Activated CD8-positive, alpha-beta memory T cell treated with anti-CD3 and anti-CD28 coated beads for 1 hour (primary cell): ENCODE measurements at places on chromosomes 5 and 9.

- DNase-seq, result no peak
Measured at GRCh38 chr5:53971131-53971530, 339.2 kb downstream of the ARL15 start.

DNA sequence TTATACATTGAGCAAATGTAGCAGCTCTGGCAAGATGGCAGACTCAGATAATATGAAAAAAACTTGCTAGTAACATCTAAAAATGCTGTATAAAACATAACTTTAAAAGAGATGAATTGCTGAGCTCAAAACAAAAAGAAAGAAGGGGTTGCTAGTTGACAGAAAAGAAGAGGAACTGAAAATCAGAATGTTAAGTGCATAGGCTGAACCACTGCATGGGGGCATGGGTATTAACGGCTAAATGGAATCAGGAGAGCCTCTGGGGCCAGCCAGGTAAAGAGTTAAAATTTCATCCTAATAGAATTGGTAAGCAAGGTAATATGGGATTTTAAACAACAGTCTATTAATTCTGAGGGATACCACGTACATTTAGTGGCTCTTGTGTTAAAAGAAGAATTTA lies 146.8 kb downstream of the SMC2 start:
- DNase-seq, result no peak

GRCh38 chr5:44885903-44886302 lies 77.2 kb downstream of the MRPS30 start:
- DNase-seq, result no peak

DNA sequence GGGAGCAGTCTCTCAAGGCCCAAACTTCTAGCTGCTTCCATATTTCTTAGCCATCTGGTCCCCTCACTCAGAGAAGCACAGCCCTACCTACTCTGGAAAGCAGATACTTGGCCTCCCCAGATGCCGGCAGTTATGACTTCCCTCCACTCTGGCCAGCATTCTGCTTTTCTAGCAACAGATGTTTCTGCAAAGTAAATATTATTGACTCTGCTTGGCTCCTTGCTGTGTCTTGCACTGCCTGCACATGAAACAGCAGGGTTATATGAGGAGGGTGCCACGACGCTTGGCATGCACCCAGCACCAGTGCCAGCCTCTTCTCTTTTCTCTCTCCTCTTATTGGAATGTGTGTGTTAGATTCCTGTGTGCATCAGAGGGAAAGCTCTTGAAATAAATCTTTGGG lies 99.7 kb downstream of the ARHGAP26 start:
- no peak for DNase-seq

DNA sequence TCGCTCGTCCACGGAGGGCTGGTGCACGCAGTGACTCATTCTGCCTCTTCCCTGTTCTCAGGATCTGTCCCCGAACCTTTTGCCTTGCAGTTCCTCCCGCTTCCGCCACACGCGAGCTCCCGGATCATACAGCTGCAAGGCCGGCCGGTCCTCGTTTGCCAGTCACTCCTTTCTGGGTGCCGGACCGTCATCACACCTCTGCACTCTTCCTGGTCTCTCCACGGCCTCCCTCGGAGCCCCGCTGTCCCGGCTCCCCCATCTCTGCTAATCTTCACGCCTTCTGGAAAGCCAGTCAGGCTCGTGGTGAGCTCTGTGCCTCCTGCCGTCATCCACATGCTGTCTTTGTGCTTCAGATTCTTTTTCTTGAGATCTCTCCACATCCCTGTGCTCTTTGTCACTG lies 91.8 kb downstream of the STX17 start:
- no peak for DNase-seq

GRCh38 chr5:170313344-170313743 lies 15.8 kb upstream of the LCP2 start:
- DNase-seq, result no peak

DNA sequence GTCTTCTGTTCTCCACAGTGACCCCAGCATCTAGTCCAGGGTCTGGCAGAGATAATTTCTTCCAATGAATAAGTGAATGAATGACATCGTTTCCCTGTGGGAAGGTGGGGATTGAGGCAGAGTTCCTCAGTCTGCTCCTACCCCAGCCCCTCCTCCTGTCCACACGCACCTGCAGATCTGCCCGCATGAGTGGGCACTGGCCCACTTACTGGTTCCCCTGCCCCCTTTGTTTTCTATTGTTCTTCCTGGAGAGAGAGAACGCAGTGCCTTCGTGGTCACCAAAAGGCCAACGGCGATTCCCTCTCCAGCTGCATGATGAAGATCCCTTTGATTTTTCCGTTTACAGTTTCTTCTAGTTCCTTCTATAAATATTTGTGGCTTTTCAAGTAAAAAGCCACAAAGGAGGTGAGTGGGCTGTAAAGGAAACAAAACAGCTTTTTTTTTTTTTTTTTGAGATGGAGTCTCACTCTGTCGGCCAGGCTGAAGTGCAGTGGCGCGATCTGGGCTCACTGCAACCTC lies 5.8 kb upstream of the FPGS start:
- no peak for DNase-seq

GRCh38 chr9:133165452-133165730 lies 1.7 kb upstream of the GBGT1 start:
- DNase-seq, result no peak

DNA sequence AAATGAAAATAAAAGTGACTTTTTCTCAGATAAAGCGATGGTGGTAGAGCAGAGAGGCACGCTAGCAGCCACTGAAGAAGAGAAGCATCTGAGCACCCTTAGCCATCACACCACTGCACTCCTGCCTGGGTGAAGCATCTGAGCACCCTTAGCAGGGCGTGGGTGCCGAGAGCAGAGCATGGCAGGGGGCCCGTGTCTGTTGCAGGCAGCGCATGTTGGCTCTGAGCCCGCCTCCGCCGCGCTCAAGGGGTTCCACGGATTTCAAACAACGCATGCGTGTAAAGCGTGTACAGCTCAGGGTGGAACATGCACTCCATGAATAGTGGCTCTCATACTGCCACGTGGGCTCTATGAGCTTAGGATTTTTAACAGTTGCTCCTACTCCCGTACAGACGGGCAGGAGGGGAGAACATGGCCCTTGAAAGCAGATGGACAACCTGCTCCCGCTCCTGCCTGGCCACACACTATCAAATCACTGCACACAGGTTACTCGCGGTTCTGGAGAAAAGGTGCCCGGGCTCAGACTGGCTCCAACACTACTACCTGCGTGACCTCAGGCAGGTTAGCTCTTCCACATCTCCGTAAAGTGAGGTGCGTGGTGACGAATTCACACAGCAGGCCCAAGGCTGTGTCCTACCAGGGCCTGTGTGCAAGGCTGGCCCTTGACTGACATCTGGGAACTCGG lies 12.1 kb downstream of the LRRC14B start:
- no peak for DNase-seq

DNA sequence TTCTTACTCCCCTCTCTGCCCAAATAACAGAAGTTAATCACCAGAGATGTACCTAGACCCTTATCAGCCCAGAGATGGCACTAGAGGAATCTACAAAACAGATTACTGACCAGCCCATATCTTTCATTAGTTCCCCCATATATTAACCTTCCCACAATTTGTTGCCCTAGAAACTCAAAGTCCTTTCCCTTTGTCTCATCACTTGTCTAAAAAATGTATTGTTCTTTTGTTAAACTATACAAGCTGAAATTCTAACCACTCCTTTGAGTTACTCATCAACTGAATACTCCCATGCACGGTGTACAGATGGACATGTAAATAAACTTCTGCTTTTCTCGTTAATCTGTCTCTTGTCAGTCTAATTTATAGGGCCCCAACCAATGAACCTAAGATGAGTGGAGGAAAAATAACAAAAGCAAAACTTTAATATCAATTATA lies 130.9 kb downstream of the CCDC192 start:
- DNase-seq, result no peak

DNA sequence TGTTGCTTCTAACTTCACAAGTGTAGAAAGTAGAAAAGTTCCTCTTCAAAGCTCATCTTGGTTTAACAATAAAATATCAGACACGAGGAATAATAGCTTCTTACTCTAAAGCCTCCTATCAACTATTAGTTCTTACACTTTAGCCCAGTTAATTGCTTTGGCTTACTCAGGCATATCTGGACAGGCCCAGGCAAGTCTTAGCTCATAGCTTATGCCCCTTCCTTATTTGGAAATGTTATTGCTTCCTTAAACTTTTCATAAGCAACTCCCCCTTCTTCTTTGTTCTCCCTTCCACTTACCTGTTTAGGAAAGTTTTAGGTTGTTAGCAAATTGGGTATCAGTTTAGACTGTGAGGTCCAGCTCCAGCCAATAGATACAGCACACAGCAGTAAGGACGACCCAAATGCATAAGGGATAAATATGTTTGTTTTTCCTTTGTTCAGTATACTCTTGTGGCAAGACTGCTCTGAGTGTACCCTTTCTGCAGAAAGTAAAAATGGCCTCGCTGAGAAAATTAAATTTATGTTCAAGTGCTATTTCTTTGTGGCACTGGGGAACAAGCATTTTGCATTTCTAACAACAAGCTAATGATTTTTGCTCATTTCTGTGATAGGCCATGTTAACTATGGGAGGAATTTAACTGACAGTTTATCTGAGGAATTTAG lies 162.1 kb downstream of the SMC2 start:
- no peak for DNase-seq

DNA sequence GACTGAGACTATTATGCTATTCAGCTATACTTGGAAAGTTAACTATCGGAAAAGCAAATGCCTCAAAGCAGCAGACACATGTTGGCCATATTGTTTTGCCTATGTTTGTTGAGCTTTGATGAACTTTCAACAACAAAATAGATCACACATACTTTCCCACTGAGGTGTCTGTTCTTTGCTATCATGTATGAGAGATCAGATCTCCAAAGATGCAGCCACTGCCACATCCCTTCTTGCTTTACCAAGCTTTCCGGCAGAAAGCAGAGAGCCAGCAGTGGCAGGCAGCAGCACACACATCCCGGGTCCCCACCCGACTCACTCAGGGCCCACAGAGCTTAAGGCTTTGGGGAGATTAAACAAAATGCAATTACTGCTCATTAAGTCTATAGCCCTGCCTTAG lies 18.8 kb downstream of the ZBTB5 start:
- DNase-seq, result no peak

- DNase-seq, result no peak
Measured at GRCh38 chr5:22593592-22593991, 259.6 kb downstream of the CDH12 start.
